ENCODE measurements at places on chromosomes 16 and 17. TPM values are rescaled to one million over a fixed set of nuclear protein-coding genes. Genes with fewer than 3 reads are reported as not detected.
A peak's percentile ranks its signal among the peaks of the same experiment; 100 is the strongest.

DNA sequence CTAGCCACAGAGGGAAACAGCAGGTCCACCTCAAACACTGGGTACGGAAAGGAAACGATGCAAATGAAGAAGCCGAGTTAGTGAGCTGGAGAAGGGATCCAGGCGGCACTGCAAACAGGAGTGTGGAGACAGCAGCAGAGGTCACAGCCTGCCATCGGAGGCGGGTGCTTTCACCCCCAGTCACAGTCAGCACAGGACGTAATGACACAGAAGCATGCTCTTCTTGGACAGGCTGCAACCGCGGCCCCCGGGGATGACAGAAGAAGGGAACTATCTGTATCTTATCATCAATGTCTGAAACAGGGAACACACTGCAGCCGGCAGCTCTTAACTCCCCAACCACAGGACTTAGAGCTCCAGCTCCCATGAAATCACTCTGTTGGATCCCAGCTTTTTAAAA is 16.1 kb upstream of the SLC38A8 start:
- H3K27me3 ChIP-seq = no peaks in the 10 kb centered on the region
- H3K4me3 ChIP-seq = no peak overlapping the region
- no peak for DNase-seq
- H3K27ac ChIP-seq = no peak overlapping the region

GRCh38 chr17:64005734-64006167 is 7.6 kb downstream of the PRR29 start:
- H3K27me3 ChIP-seq = no peaks in the 10 kb centered on the region
- DNase-seq = no peak
- H3K4me3 ChIP-seq = no peak overlapping the region
- H3K27ac ChIP-seq = peak overlapping the region; percentile 72

GRCh38 chr16:67917852-67918236 is 13.8 kb downstream of the CTRL start:
- H3K27ac ChIP-seq = no peak overlapping the region
- no peaks in the 10 kb centered on the region for H3K27me3 ChIP-seq
- DNase-seq = no peak
- H3K4me1 ChIP-seq = peaks cover 5% of the 10 kb centered on the region
- no peaks in the 10 kb centered on the region for H3K36me3 ChIP-seq

DNA sequence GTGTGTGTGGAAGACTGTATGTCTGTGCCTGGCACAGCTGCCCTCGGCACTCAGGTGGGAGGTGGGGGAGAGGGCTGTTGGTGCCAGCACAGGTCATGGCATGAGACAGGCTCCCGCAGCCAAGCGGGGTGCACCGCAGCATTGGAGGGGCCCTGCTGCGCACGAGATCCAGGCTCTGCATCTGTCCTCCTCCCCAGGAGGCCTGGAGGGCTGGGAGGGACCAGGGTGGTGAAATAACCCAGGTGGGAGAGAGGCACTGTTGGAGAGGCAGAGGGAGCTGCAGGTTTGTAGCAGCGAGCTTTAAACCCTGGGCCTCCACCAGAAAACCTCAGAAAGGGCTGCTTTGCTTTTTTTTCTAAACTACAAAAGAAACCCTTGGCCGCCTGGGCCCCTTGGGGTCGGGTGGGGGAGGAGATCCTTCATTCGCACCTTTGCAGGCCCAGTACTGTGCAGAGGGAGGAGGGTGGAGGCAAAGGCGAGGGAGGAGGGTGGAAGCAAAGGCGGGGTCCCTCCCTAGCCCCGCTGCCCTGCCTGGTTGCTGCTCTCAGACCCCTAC is 241.7 kb downstream of the SEC14L1 start:
- no peak for DNase-seq
- H3K36me3 ChIP-seq = no peaks in the 10 kb centered on the region
- peak overlapping the region; percentile 62 for H3K4me3 ChIP-seq
- peaks cover 98% of the 10 kb centered on the region for H3K4me1 ChIP-seq
- H3K27me3 ChIP-seq = no peaks in the 10 kb centered on the region
- no peak overlapping the region for H3K27ac ChIP-seq

DNA sequence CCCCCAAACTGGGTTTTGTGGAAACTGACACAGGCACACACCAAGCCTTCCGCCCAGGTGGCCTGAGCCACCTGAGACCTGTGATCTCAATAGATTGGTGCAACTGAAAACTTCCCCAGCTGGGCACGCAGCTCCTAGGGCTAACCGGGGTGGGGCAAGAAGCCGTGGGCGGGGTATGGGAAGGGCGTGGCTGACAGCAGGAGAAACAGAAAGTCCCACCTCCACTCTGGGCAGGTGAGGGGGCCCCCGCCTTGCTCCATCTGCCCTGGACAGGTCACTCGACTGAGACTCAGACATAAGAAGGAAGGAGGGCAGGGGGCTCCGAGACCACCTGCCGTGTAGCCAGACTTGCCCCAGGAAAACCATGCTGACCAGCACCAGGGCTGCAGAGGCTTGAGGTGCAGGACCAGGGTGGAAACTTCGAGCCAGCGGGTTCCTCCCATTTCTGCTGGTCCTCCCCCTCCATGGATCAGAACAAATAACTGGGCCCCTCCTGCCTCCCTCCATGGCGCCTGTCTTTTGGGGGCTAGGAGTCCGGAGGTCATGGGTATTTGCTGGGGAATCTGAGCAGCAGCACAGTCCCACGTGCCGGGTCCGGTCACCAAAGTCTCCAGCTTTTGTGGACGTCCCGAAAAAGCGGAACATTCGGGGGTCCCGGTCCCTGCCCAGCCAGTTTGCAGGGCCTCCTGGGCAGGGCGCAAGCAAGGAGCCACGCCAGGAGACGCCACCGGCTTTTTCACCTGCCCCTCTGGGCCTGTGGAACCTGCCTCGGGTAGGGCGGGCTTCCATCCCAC is 1.3 kb downstream of the TIMP2 start:
- H3K4me3 ChIP-seq = peak overlapping the region; percentile 50
- H3K27me3 ChIP-seq = peaks cover 7% of the 10 kb centered on the region
- peaks cover 9% of the 10 kb centered on the region for H3K4me1 ChIP-seq

GRCh38 chr17:65231662-65232335 is 94.6 kb downstream of the RGS9 start:
- H3K4me3 ChIP-seq = no peak overlapping the region
- H3K27ac ChIP-seq = no peak overlapping the region
- no peak for DNase-seq
- H3K36me3 ChIP-seq = no peaks in the 10 kb centered on the region
- peaks cover 21% of the 10 kb centered on the region for H3K4me1 ChIP-seq

GRCh38 chr17:39104046-39104445 is 47.4 kb downstream of the PLXDC1 start:
- no peak overlapping the region for H3K4me3 ChIP-seq
- peaks cover 35% of the 10 kb centered on the region for H3K4me1 ChIP-seq
- no peaks in the 10 kb centered on the region for H3K27me3 ChIP-seq
- no peak overlapping the region for H3K27ac ChIP-seq
- DNase-seq = no peak
- H3K36me3 ChIP-seq = no peaks in the 10 kb centered on the region

DNA sequence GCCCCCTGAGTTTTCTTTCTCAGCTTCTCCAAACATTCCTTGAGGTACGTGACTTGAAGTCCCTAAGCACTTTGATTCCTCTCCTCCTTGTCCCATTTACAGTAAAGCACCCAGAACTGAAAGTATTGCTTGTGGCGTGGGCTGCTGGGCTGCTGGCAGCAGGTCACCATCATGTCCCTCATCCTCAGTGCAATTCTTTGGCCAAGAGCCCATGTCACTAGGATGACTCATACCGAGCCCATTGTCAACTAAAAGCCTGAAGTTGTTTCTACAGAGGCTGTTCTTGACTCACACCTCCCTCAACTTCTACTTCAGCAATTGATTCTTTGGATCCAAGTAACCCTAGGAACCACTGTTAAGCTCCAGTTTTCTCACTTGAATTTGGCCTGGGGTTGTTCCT is 54.3 kb downstream of the KPNA2 start:
- no peaks in the 10 kb centered on the region for H3K27me3 ChIP-seq
- no peaks in the 10 kb centered on the region for H3K36me3 ChIP-seq
- no peak overlapping the region for H3K27ac ChIP-seq
- H3K4me1 ChIP-seq = peaks cover 30% of the 10 kb centered on the region

- no peaks in the 10 kb centered on the region for H3K36me3 ChIP-seq
- H3K27me3 ChIP-seq = no peaks in the 10 kb centered on the region
- H3K4me1 ChIP-seq = no peaks in the 10 kb centered on the region
- DNase-seq = no peak
These were observed 73.9 kb downstream of the AMFR start for GRCh38 chr16:56351481-56351880.

GRCh38 chr16:26765087-26765486 is 301.6 kb upstream of the C16orf82 start:
- no peak overlapping the region for H3K4me3 ChIP-seq
- no peaks in the 10 kb centered on the region for H3K27me3 ChIP-seq
- H3K27ac ChIP-seq = no peak overlapping the region
- H3K4me1 ChIP-seq = no peaks in the 10 kb centered on the region
- no peaks in the 10 kb centered on the region for H3K36me3 ChIP-seq

- H3K4me1 ChIP-seq = no peaks in the 10 kb centered on the region
- no peaks in the 10 kb centered on the region for H3K27me3 ChIP-seq
- DNase-seq = no peak
- H3K27ac ChIP-seq = no peak overlapping the region
- H3K4me3 ChIP-seq = no peak overlapping the region
These were observed 40.1 kb downstream of the PEMT start for GRCh38 chr17:17551361-17551760.

The ASB16 gene
- not detected for total RNA-seq

The FBXO39 gene
- not detected for total RNA-seq

The CDH3 gene
- not detected for total RNA-seq

The KRTAP4-9 gene
- not detected for total RNA-seq

The PRR14 gene
- 92.5 TPM for total RNA-seq

The TBC1D3C gene
- 1.6 TPM for total RNA-seq

The HS3ST2 gene
- not detected for total RNA-seq

The OR1A1 gene
- not detected for total RNA-seq

The ALOX12 gene
- not detected for total RNA-seq

The PRSS53 gene
- 3.3 TPM for total RNA-seq

The KRT15 gene
- total RNA-seq = not detected

The CLEC18A gene
- 0.24 TPM for total RNA-seq

Measured in CD8-positive, alpha-beta memory T cell (primary cell).